ENCODE measurements at places on chromosomes 4 and X.

- peak; percentile 84 for DNase-seq
These were observed at the start of the genes PQBP1 and TIMM17B for GRCh38 chrX:48897625-48898306. TSS of gene PQBP1 (plus strand) at chrX:48897930. CDS start at chrX:48898510, 580 bp downstream. TSS of gene TIMM17B (minus strand) at chrX:48897768. CDS start at chrX:48897749, 19 bp downstream.

GRCh38 chr4:36027203-36027602, 217.1 kb downstream of the ARAP2 start:
- DNase-seq, result no peak

DNA sequence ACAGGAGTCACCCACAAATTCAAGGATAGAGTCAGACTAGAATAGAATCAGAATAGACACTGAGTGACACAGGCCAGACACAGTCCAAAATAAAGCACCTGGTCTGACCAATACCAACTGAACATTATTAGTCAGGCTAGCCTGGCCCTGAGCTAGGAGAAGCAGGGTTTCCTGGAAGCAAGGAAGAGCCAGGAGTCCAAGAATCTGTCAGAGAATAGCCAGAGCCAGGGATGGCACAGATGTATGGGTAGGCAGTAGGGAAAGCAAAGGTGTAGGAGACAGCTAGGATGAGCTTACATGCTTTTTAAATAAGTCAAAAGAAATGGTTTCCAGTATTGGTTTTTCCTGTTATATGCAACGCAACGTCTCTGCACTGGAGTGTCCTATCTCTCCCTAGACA, 3.7 kb downstream of the BTC start:
- DNase-seq, result no peak

- DNase-seq, result no peak
These were observed 105.7 kb upstream of the GATB start for GRCh38 chr4:151866592-151866918.

GRCh38 chr4:27861381-27861787, 1000.7 kb downstream of the STIM2 start:
- no peak for DNase-seq

DNA sequence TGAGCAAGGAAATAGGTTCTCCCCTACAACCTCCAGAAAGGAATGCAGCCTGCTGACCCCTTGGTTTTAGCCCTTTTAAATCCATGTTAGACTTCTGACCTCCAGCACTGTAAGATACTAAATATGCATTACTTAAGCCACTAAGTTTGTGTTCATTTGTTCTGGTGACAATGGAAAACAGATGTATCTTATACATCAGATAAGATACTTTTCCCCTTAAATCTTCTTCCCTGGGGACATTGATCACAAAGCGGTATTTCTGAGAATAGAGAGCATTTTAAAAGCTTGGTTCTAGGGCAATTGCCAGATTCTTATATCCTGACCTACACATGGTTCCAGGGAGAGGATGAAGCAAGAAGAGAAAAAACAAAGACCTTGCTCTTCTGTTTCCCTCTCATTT, 6.5 kb upstream of the TMEM184C start:
- DNase-seq, result no peak

DNA sequence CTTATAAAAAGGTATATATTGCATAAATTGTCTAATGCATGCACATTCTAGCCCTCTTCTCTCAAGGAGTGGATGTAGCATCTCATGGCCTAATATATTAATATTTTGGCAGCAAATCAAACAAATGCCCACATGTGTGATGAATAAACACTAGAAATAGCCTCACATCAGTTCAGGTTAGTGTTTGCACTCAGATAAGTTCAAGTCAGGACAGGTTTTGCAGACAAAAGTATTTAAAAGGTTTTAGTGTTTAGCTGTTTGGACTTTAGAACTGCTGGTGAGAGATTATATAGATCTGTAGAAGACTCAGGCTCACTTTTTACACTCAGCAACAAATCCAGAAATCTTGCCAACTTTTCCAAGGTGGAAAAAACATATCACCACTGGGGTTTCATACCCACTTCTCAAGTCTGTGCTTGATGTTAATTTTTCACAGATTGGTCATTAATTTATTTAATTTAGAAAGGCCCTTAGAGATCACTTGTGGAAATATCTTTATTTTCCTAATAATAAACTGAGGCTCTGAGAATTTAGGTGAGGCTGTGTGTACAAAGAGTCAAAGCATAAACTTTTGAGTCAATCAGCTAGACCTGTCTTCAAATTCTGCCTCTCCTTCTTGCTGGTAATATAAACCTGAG, 362.6 kb downstream of the GASK1B start:
- DNase-seq, result no peak

- no peak for DNase-seq
These were observed 10.4 kb downstream of the CASK start for GRCh38 chrX:41912923-41913322.

- DNase-seq, result no peak
These were observed 557 bp upstream of the KDR start for GRCh38 chr4:55125763-55126541.

- DNase-seq, result no peak
These were observed 216.0 kb upstream of the TAPT1 start for GRCh38 chr4:16442296-16442695.

GRCh38 chrX:45758738-45759397, 558.2 kb upstream of the DIPK2B start:
- no peak for DNase-seq

DNA sequence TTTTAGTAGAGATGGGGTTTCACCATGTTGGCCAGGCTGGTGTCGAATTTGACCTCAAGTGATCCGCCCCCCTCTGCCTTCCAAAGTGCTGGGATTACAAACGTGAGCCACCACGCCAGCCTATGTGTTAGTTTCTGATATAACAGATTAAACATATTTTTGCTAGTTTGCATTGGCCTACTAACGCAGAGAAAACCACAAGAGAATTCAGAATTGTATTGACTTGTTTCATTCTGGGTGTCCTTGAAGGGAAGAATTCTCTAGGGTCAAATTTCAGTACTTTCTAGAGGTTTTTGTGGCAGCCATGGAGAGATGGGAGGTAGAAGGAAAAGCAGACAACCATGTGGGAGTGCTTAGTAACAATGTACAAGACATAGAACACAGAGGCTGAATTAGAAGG, 46.1 kb upstream of the BMPR1B start:
- DNase-seq, result no peak

DNA sequence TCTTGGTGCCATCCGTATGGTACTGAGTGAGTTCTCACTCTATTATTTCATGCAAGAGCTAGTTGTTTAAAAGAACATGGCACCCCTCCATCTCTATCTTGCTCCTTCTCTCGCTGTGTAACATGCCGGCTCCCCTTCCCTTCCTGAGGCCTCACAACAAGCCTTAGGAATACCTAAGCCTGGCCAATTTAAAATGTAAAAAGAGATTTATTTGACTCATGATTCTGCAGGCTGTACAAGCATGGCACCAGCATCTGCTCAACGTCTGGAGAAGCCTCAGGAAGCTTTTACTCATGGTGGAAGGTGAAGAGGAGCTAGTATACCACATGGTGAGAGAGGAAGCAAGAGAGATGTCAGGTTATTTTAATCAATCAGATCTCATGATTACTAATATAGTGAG, 90.4 kb upstream of the NUDT10 start:
- no peak for DNase-seq

DNA sequence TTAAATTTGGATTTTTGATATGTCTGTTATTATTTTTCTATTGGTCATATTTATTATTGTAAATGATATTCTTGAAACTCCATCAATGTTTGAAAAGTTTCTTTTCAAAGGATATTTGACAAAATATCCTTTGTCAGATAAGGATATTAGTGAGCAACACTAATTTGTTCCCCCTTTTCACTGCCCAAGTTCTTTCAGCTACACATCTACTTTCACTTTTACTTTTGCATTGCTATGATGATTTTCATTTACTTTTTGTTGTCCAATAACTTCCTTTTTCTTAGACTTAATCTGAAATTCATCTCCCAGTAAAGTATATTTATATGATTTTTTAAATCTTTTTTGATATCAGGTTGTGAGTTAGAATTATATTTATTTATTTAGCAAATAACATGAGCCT, 542.3 kb upstream of the ADGRL3 start:
- DNase-seq, result no peak

DNA sequence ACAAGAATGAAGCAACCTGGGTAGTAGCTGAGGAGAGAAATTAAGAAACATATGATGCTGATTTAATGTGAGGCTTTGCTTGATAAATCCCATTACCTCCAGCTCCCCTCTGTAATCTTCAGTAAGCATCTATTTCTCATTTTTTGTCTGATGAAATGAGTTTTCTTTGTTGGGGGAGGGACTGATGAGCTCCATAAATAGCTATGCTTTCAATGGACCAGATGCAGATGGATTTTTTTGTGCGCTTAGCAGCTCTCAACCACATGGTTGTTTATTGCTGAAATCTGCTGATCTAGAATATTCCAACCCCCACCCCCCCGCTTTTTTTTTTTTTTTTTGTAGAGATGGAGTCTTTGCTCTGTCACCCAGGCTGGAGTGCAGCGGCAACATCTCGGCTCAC, 1082.0 kb downstream of the RAPGEF2 start:
- DNase-seq, result no peak

DNA sequence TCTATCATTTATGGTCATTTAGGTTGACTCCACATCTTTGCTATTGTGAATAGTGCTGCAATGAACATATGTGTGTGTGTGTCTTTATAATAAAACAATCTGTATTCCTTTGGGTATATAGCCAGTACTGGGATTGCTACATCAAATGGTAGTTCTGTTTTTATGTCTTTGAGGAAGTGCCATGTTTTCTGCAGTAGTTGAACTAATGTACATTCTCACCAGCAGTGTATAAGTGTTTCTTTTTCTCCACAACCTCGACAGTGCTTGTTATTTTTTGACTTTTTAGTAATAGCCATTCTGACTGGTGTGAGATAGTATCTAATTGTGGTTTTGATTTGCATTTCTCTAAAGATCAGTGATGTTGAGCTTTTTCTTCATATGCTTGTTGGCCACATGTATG, 80.5 kb downstream of the ARHGAP6 start:
- no peak for DNase-seq

GRCh38 chrX:44227991-44228390, 115.5 kb downstream of the EFHC2 start:
- no peak for DNase-seq

DNA sequence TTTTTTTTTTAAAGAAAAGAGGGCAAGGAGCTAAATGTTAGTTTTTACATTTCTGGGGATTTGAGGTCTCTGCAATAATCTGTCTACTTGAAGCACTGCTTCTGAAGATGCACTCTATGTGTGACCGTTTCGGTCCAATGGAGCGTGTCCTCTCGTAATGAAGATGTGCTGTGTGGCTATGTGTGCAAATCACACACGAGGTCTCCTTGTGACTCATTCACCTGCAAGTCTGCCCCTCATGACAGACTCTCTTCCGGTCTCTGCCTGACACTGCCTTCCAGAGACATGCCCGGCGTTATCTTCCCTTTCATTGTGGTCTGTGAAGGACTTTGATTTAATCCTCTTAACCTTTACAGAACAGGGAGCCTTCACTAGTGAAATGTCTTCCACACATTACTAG, 84.3 kb downstream of the TRAM1L1 start:
- no peak for DNase-seq

Measured in effector memory CD4-positive, alpha-beta T cell (primary cell).